Cortex of kidney (tissue), 1 donor: ENCODE measurements at places on chromosomes 7 and 10.

GRCh38 chr7:28329661-28330363 lies 82.5 kb upstream of the CREB5 start:
- DNase-seq = no peak

DNA sequence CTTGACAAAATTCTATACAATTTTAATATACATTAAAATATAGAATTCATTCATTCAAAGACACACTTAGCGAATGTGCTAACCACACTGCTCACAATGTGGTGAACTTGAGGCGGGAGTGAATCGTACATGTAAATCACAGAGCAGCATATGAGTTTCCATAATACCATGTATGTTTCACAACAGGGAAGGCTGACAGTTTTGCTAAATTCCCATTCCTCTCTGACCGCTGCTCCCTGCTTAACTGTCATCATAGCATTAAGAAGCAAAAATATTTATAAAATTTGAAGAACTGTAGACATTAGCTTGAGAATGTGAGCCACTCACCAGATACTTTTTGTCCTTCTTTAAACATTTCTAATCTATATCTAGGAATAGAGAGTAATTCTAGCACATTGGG lies 763.3 kb downstream of the MAGI2 start:
- DNase-seq = no peak

DNA sequence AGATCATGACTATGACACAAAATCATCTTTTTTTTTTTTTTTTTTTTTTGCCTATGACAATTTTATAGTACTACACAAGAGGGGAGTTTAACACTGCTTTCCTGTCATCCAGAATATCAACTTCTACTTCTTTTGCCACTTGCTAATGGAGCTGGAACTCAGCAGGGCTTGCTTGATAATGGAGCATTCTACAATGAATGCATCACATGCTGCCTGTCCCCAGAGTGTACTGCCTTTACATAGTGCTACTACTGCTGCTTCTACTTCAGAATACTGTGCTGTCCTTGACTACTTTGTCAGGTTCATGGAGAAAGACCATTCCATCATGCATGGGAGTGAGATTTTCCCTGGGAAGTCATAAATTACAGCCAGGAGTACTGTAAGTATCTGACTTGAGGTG lies 338.6 kb upstream of the SEMA3A start:
- no peak for DNase-seq

DNA sequence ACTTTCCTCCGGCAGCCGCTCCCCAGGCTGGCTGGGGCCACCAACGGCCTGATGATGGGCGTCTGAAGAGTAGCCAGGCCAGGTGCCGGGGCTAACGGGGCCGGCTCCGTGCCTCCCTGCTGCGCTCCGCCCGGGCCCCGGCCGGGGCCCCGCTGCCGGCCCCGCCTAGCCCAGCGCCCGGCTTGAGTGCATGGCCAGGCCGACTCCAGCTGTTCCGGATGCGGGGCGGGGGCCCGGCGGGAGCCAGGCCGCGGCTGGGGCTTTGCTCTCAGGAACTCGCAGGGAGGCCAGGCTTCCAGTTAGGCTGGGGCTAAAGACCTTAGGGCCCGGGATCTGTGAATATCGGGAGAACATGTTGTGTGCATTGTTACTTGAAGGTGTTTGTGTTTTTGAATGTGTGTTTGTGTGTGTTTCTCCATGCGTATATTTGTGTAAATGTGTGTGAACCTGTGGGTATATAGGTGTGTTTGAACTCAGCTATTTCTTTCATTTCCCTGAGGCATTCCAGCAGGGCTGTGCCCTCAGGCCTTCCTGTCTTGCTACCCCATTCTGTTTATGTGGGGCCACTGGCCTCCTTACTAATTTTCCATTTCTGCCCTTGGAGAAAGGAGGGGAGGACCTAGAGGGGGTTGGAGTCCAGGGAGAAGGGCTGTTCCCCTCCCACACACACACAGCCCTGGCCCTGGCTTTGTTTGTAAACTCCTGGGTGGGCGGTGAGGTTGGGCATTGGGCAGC lies 1.1 kb upstream of the LBX1 start:
- no peak for DNase-seq

- DNase-seq = no peak
Measured at GRCh38 chr10:70911386-70911785, 23.0 kb upstream of the PCBD1 start.

DNA sequence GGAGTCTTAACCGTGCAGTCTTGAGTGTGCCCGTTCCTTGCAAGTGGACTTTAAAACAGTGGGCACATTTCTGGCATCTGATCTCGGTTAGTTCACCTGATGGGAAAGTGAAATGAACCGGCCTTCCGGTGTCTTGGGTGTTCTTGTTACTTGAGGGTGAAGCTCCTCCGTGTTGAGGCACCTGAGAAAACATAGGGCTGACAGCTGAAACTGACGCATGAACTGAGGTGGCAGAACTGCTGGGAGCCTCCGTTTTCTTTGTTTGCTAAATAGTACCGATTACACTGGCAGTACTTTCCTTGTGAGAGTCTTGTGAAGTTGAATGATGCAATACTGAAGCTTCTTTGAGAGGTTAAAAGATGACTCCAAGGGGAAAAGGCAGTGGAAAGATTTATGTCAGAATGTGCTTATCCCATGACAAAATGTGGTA lies 62.8 kb upstream of the SAMD8 start:
- DNase-seq = no peak

DNA sequence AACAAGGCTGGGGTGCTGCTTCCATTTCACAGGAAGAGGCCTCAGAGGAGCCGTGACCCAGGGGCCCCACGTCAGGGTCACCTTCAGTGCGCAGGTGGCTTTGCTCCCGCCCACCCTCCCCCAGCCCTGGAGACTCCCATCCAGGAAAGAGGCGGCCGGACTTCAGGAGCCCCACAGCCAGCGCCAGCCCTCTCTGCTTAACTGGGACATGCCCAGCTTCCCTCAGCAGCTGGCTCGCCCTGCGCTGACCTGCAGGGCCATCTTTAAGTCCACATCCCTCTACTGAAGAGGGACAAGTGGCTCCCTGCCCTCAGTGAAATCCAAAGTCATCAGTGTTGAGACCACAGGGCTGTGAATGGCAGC lies 141.9 kb upstream of the PPP2R2D start:
- DNase-seq = no peak

- no peak for DNase-seq
Measured at GRCh38 chr10:74156919-74157289, 5.9 kb downstream of the ADK start.

GRCh38 chr7:98641646-98642500 lies 24.8 kb downstream of the NPTX2 start:
- no peak for DNase-seq

GRCh38 chr7:44071726-44072363 lies 6.5 kb upstream of the PGAM2 start:
- DNase-seq = no peak

DNA sequence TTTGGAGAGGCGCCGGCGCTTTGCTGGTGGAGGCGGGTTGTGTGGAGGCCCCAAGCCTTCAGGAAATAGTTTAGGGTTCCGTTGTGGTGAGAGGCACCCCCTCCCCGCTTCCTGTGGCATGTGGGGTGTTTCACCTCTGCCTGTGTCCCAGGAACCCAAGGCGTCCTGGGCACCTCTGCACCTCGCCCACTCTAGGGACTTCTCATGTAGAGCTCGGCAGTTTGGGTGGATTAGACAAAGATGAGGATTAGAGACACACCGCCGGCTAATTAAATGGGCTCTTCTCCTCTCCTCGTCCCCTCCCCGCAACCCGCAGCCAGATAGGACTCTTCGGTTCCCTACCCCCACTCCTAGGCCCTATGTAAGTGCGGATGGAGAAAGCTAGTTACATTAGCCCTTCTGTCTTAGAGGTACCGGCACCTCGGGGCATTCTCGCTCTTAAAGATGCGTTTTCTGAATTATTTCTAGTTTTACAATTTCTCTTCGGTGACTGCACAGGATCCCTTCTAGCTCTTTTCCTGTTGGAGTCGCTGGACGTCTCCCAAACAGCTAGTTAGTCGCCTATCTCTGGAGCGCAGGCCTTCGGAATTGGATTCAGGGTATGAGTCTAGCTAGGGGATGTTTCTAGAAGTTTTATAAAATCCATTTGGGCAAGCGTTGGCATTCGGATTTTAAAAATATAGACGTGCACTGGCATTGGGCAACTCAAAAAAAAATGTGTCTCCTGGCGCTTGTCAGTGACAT lies 7.8 kb downstream of the PTF1A start:
- DNase-seq = no peak

DNA sequence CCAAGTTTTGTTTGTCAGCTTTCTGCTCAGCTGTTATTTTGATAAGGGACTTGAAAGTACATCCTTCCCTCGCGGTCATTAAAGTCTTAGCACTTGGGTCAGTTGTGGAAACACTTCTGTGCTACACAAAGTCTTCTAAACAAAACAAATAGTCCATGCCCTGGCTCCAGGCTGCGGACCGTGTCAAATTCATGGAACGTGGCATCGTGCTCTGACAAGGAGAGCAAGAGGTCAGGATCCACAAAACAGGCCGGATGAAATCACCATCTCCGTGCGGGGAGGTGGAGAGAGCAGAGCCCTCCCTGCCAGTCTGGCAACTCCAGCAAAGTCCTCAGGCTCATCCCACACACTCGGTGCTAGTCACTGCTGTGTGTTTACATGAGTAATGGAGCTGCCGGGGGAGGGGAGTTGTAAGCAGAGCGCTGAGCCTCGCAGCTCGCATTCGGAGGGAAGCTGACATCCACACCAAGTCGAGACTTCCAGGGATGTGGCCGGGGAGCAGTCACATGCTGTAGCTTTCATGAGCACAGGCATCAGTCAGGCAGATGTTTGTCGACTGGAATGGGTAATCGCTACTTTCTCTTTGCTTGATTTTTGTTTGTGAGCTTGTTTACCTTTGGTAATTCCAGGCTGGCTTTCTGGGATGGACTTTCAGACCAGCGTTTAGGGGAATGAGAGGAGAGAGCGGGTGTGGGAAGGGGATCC lies 147.6 kb downstream of the ARID5B start:
- DNase-seq = peak; percentile 19

GRCh38 chr10:61986382-61986781 lies 84.9 kb downstream of the ARID5B start:
- no peak for DNase-seq

DNA sequence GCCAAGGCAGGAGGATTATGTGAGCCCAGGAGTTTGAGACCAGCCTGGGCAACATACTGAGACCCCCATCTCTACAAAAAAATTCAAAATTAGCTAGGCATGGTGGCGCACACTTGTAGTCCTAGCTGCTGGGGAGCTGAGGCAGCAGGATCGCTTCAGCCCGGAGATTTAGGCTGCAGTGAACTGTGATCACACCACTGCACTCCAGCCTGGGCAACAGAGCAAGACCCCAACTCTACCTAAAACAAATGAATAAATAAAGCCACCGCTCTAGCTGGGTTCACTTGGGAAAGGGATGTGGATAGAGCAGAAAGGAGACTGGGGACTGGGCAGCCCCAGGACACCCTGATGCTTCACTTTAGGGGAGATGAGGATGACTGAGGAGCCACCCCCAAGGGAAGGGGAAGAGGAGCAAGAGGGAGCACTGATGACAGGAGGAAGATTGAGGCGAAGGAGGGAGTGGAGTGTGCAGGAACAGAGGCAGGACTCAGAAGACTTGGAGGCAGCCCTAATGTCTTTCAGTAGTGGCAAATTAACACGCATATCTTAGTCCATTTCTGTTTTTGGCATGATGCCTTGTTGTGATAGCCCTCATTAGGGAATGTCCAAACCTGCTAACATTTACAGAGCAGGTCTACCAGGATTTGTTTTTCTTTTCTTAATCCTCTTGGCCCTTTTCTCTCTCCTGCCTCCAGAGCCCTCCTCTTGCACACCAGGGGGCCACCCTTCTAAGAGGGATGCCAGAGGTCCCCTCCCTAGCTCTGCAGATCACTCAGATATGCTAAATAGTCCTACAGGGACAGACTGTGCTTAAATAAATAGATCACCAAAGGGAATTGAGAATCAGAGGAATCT lies 88.3 kb downstream of the C10orf105 start:
- no peak for DNase-seq

- no peak for DNase-seq
Measured at GRCh38 chr10:69968830-69969229, 83.8 kb upstream of the MACROH2A2 start.

DNA sequence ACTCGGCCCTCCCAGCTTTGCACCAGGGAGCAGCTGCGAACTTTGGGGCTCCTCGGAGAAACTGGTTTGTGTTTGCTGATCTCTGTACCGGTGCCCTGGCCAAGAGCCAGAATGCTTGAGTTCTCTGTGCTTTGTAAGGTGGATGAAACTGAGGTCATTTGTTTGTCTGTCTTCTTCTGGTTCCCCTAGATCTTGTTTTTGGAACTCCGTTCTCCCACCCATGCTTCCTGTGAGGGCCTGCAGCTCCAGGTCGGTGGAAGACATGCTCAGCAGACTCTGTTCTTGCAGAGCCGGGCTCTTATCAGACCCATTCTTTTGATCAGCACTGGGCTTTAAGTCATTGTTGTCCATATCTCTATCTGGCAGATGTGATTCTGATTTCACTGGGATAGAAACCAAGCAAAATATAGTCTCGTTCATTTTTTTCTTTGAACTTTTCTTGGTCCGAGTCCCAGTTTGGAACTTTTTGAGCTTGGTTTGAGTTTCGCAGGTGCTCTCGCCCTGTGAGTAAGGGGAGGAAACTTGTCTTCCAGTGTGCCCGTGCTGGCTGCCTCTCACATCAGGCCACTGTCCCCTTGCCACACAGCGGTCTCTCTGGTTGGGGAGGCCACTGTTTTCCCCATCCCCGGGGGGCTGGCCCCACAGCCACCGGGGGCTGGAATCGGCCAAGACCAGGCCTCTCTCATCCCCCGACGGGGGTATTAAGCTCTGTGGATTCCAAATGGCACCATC lies 31.2 kb downstream of the JCAD start:
- no peak for DNase-seq

DNA sequence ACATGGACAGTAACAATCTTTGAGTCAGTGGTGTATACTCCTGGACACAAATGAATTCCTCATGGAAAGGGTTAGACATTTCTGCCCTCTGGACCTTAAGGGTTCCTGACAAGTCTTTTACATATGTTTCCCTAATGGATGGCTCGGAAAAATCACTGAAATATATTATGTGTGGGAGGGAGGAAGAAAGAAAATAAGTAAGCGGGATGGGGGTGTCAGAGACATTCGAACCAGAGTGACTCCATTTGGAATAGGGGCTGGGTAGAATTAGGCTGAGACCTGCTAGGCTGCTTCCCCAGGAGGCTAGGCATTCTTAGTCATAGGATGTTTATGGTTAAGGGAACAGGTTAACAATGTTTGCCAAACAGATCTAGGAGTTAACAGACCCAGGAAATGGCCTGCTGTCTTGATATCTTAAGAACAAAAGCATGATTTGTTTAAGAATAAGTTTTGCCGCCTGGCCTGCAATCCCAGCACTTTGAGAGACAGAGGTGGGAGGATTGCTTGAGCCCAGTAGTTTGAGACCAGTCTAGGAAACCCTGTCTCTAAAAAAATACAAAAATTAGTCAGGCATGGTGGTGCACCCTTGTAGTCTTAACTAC lies 1241.7 kb downstream of the TYW1 start:
- DNase-seq = no peak

- no peak for DNase-seq
Measured at GRCh38 chr7:143811-144453, 48.4 kb upstream of the FAM20C start.

- no peak for DNase-seq
Measured at GRCh38 chr10:103781329-103782061, 73.9 kb downstream of the SH3PXD2A start.
